ENCODE measurements at places on chromosomes 2 and 18.

DNA sequence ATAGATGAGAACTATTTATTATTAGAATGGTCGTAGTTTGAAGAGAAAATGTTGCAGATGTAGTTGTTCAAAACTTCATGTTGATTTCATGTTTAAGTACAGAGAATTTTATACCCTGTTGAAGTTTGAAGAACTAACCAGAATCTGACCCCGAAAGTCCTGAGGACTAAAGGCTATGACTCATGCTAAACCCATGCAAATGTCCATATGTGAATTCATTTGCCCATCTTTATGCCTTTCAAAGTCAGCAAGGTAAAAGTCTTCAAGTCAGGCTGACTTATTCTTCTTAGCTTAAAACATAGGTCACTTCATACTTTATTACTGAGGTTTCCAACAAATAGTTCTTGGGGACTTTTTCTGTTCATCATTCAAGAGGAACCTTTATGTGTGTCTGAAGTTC lies 185.5 kb downstream of the CCDC85A start:
- no peak for DNase-seq

DNA sequence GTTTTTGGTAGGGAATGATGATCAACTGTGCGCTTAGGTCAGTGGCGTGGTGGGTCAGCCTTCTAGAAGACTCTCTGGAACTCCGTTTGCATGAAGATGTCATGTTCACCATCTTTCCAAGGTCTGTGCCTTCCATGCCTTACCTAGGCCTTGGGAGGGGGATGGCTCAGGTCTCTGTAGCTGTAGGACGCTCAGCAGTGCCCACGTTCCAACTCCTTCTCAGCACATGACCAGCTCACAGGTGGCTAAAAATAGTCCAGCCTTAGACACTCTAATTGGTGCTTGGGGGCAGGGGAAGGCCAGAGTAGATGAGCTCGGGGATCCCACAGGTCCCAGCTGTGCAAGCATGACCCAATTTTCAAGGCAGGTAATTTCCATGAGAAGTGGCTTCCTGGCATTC lies 42.3 kb upstream of the TEX51 start:
- no peak for DNase-seq

DNA sequence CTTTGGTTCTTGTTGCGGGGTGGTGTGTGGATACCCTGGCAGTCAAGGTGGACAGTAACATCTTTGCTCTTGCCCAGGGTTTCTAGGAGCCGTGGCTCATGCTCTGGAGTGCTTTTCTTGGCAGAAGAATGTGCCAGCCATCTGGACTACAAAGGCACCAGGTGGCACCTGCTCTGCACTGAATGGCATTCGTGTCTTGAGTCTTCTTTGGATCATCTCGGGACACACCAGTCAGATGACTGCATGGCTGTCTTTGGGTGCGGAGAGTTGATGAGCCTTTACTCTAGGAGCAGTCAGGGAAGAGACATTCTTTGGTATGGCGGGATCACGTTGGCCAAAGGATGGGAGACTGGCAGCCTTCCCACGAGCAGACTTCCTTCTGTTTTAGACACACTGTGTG lies 104.1 kb upstream of the SEC11C start:
- DNase-seq, result no peak

DNA sequence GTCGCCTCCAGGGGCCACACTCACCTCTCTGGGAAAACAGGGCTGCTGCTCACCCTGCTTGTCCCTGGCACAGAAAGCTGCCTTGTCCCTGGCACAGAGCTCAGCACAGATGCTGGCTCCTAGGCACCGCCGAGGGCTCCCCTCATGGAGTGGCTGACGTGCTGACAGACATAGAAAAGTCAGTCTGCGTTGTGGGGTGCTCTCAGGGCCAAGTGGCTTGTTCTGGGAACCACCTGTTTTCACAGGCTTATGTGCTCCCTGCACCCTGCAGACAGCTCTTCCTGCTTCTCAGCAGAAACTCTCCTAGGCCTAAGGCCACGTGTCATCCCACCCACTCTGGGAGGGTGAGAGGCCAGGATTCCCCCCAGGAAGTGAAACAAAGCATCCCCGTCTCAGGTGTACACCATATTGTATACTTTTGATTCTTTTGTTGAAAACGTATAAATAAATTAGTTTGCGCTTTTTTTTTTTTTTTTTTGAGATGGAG lies 84.7 kb upstream of the TMEM200C start:
- no peak for DNase-seq

DNA sequence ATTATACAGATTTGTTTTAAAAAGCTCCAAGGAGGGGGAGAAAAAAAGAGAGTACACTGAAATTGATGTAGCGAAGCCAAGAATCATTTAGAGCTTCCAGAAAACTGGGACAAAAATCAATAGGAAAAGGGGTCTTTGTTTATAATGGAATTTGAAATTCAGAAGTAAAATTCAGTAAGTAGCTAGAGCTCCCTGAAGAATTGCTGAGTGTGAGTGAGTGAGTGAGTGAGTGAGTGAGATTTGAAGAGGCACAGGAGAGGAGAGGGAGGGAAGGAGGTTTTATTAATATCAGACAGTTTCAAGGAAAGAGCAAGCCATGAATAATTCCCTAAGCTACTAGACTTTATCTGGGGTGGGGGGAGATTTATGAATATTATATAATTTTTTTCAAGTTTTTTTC lies 60.7 kb upstream of the ARHGAP28 start:
- no peak for DNase-seq

DNA sequence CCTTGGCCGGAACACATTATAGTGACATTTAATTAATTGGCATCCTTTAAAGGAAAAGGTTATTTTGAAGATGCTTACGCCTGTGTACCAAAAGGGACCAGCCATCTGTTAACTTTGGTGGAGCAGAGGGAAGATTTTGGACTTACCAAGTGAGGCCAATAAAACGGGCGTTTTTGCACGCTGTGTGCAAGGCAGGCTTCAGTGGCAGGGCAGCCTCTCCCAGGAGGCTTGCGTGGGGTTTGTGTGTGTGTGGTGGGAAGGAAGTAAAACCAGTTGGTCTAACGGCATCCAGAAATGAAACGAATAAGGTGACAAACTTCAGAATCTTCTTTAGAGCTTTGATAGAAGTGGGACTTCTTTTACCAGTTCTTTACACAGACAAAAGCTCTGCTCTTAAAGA lies 191.7 kb downstream of the PRKCE start:
- DNase-seq, result peak; percentile 64

DNA sequence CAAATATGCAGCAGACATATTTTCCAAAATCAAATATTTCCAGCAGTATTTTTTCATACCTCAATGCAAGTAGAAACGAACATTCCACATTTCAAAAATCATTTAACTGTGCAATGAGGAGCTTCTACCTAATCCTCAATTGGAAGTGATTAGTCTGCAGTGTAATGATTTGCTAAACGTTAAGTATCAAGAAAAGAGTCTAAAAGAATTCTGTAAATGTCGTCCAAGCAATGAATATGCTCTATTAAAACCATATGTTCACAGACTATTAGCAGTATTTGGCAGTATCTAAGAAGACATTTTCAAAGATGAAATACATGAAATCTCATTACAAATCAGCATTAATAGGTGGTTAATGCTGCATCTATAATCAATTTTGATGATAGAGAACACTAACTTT lies 15.9 kb downstream of the DYM start:
- DNase-seq, result no peak

DNA sequence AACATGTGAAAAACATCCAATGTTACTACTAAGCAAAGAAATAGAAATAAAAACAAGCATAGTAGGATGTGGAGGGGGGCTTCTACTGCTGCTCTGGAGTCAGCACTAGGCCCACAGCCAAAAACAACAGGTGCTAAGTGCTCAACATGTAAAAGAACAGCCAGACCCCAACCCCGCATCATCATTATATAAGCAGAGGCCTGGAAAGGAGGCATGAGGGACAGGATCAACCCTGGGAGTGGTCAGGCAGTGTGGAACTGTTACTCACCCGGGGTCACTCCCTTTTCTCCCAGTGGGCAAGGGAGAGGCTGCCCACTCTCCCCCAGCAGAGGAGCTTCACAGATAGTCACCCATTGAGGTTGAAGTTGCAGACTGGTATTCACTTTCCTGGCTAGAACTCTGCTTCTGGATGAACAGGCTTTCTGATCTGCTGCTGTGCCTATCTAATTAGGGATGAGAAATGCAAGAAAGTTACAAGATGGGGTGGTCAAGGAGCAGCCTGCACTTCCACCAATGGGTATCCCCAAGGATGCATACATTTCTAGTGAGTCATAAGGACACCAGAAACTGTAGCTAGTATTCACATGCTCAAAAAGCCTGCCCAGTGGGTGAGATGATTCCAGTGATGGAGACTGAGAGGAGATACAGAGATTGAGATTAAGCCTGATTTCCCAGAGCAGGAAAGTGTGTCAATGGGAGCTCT lies 480.1 kb upstream of the TCF4 start:
- DNase-seq, result peak; percentile 7

GRCh38 chr2:230347659-230348305 lies 20.8 kb downstream of the SP140L start:
- no peak for DNase-seq

DNA sequence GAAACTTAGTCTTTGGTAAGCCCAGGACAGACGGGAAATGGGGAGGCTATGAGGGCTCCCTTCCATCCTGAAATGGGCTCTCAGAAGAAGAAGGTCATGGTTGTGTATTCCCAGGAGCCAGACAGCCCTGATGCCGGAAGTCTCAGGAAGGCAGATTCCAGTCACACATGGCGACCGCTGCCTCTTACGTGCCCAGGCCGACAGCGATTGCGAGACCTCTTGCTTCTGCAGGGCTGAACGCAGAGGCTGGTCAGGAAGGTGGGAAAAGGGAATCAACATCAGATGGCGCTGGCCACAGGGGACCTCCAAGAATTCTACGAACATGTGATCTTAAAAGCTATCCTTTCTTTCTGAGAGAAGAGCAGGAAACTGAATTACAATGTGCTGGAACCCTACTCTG lies 22.8 kb upstream of the SH3BP4 start:
- DNase-seq, result no peak

GRCh38 chr2:1802046-1802445 lies 57.7 kb upstream of the PXDN start:
- DNase-seq, result no peak

- DNase-seq, result peak; percentile 40
These were observed 529.8 kb upstream of the VRK2 start for GRCh38 chr2:57516698-57517340.

DNA sequence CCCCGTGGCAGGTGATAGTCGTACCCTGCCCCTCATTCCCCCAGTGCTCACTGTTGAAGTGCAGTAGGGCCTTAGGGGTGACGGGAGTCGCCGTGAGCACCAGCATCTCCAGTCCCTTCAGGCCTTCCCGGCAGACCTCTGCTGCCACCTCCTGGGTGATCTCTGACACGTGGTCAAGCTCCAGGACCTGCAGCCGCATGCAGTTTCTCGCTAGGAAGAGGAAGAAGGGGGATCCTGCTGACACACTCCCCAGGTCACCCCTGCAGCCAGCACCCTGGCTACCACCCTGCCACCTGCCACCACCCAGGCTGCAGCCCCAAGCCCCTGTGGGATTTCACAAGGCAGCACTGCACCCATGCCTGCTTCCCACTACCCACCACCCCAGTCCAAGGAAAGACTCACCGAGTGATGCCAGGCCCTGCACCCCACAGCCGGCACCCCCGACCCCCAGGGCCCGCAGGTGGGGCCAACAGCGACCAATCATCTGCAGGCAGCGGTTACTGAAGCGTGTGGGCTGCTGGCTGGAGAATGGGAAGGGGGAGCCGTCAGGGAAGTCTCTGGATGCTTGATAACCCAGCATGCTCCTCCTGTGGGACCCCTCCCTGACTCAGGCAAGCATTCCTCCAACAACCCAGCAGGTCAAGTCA lies 23.8 kb downstream of the FBXO41 start:
- no peak for DNase-seq

DNA sequence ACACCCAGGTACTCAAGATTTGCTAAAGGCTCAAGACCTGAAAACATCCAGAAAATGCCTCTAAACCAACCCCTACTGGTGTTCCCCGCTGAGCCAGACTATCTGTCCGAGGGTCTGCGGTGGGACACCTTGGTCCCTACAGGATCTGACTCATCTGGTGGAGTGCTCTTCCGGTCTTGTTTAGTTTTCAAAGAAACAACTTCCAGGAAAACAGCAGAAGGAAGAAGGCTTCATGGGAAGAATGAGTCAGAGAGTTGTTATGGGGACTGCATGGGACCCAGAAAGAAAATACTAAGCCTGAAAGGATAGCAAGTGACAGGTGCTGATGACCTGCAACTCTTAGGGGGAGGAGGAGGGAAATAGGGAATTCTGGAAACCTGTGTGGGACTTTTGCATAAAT lies 41.3 kb downstream of the ZFP36L2 start:
- DNase-seq, result no peak

- DNase-seq, result no peak
These were observed 100.2 kb downstream of the ANKRD44 start for GRCh38 chr2:197210430-197210829.

GRCh38 chr18:75624869-75625268 lies 197.4 kb upstream of the SMIM21 start:
- DNase-seq, result no peak

- no peak for DNase-seq
These were observed 2.3 kb upstream of the BCL11A start for GRCh38 chr2:60555783-60556139.

DNA sequence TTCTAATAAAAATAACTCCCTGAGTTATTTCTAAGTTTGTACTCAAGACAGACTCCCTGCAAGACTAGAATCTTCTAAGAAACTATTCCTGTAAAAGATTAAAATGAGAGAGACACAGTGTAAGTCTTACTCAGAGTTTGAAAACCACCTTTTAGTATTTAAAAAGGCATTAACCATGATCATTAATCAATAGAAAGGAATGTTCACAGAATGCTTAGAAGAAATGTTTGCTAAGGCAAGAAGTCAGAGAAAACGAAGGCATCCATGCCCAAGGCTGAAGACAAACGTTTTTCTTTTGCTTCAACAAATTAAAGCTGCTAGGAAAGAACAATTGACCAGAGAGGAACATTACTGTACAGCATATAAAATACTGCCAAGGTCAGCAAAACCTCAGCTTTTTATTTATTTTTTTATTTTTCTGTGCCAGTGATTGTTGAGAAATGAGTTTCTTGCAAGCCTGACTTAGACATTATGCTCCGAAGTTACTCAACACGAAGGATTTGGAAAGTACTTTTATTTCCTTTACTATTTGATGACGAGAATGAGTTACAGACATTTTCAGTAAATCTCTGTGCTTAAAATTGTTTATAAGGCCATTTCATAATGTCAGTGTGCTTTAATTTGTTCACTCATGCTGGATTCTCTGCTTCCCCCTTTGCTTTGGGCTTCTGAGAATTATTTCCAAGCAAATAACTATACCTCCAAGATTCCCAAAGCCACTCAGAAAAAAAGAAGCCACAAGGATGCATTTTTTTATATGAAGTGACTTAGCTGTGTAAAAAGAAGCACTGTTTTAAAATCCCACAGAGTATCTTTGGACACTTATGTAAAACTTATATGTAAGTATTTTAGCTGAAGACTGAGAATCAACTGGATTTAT lies 20.5 kb downstream of the RND3 start:
- DNase-seq, result no peak

DNA sequence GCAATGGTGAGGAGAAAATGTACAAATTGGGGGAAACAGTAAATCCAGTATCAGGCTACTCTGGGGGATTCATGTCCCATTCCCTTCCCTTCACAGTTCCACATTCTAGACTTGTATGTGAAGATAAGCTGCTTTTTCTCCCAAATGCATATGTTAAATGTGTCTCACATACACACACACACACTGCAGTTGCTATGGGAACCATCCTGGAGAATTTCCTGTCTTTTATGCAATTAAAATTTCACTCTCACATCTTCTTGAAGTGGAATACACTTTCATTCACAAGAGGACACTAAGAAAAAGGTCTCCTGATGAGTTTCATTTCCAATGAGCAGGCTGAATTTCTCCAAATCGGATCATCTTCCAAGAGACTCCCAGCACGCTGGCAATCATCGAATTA lies 366.0 kb downstream of the LRATD1 start:
- DNase-seq, result no peak

All from DMS 273 treated with DMSO at 0.1 percent for 48 hours (cell line).